D341Med (cell line): ENCODE measurements at places on chromosomes 4 and X.
A peak's percentile ranks its signal among the peaks of the same experiment; 100 is the strongest.

DNA sequence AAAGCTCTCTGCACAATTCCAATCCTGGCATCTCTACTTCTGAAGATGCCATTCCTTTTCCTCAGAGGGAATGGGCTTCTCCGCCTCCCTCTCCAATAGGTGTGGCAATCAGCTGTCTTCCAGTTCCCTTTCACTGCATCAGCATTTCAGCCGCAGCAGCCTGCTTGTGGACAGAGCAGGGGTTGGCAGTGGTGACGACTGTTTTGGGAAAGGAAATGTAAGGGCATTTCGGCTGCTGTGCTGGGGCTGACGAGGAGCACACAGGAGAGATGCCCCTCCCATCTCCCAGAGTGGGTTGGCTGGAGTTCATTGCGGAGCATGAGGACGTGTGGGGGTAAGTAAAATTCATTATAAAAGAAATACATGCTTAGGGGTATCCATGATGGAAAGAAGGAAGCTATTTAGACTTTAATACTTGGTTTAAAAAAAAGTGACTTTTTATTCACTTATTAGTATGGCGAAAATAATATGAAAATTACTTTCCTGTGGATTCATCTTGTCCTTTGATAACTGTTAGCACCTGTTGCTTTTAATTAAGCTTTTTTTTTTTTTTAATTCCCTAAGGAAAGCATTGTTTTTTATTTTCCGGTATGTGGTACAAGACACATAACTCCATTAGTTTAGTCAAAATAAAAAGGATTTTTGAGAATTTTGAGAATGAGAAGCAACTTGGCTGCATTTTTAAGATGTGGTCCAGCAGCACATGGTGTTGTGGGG is at the start of gene LIMCH1:
LIMCH1 (plus strand) TSS at position 141 of the 717 bp plus-strand sequence. CDS start 67,839 bp downstream, outside the sequence.
- no peak for DNase-seq

GRCh38 chr4:147192679-147193078 is 247.0 kb upstream of the TTC29 start:
- no peak for DNase-seq

GRCh38 chr4:146379744-146380143 is 142.0 kb downstream of the SLC10A7 start:
- DNase-seq = no peak

- DNase-seq = no peak
Measured at GRCh38 chr4:188495169-188495568, 355.9 kb downstream of the TRIML1 start.

DNA sequence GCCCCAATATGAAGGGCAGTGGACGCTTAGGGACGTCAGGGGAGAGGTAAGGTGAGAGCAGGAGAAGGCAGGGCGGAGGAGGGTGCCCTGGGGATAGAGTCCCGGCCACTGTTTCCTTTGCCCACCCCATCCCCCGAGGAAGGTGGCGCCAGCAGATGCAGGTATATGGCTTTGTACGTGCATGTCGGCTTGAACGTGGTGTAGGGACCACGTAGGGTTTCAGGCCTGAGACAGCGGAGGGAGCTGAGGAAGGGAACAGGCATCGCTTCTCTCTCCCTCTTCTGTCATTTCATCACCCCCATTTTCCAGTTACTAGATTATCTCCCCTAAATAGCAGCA is 97.9 kb downstream of the PHKA2 start:
- DNase-seq = no peak

- DNase-seq = no peak
Measured at GRCh38 chr4:14165222-14165920, 537.8 kb upstream of the BOD1L1 start.

- DNase-seq = peak; percentile 66
Measured at GRCh38 chrX:153476666-153477363, 6.4 kb upstream of the HAUS7 start.

GRCh38 chrX:11129534-11130105 is 18.5 kb downstream of the HCCS start:
- DNase-seq = no peak

GRCh38 chrX:120335289-120335688 is 24.0 kb upstream of the TMEM255A start:
- DNase-seq = no peak

- no peak for DNase-seq
Measured at GRCh38 chr4:54440394-54441136, 211.5 kb downstream of the PDGFRA start.

DNA sequence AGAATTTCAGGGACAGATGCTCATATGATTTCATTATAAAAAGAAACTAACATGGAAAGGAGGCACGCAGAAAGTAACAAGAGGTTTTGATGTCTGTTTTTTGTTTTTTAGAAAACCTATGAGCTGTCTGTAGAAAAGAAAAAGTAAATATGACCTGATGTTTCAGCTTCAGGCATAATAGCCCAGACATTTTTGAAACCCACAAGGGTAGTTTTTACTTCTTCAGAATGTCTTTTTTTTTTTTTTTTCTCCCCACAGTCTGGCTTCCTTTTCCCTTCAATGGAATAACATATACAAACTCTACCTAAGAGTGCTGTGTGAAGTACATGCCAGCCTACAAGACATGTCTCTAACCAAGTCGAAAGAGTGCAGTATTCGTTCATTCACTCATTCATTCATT is 18.3 kb upstream of the STX18 start:
- no peak for DNase-seq

DNA sequence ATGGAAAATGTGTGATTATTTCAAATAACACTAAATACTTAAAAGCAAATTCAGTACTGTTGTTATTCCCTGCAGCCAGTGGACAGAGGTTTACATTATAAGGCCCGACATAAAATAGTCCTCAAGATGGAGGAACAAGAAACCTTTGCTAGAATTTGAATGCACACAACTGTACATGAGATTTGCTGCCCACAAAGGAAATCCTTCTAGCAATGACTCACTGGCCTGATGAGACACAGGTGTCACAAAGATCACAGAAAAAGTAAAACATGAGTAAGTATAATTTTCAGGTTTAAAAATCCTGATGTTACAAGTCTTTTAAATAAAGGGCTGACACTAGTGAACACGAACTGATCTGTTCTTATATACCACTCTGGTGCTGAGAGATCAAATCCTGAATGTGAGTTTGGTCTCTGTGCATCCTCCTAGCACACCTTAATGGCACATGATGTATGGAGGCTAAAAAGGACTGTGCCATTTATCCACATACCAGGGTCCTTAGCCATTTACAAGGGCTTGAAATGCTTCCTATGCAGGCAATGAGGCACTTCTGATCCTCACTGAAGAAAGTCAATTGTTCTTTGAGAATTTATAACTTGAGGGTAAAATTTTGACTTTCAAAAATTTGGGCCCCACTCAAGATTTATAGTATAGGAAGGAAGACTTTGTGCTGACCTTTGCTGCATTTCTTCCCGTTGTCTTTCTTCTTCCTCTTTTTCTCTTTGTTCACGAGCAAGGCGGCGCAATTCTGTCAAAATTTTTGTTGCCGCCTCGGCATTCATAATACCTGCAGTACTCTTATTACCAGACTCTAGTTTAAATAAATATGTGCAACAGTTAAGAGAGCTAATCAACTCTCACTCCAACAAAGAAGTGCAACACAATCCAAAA is 23.0 kb downstream of the MAP7D3 start:
- no peak for DNase-seq

GRCh38 chrX:14529290-14529989 is at the start of gene GLRA2:
Gene GLRA2 (plus strand): TSS chrX:14529536. CDS start chrX:14530058, 522 bp downstream.
- DNase-seq = peak; percentile 15

DNA sequence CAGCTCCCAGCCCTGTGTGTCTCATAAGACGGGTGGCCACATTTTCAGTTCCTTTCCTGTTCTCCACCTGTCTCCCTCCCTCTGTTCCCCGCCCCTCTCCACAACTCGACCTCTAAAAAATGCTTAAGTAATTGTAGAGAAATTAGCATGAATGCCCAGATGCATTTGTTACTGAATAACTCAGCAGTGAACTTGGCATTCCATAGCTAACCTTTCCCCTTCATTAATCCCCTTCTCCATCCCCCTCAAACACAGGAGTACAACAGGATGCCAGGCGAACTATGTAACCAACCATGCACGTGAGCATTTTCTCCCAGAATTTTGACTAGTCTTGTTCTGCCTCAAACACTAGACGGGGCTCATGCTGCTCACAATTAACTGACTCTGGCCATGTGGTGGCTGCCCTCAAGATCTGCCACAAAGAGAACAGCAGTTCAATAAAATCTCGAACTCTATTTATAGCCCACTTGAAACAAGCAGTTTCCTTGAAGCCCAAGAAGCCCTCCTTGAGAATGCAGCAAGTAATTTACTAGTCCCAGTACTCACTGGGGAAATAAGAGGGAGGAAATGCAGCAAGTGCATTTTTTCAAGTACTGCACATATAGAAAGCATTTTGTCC is 351.2 kb downstream of the ARHGAP24 start:
- no peak for DNase-seq

GRCh38 chrX:9899640-9900111 is 67.5 kb upstream of the CLDN34 start:
- DNase-seq = no peak

DNA sequence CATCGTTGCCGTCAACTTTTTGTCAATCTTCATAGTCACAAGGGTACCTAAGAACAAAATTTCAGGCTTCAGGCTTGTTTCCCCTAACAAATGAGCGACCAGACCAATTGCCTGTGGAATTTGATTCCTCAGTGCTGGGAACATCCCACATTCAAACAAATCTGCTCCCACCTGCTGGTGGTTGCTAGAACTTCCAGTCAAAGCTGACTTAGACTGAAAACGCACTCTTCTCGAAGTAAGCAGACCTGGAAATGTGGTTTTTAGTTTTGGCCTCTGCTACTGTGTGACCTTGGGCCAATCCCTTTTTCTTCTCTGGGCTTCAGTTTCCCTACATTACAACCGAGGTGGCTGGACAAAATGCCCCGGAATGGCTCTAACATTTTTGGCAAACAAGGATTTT is 1.8 kb upstream of the GABRQ start:
- peak; percentile 43 for DNase-seq

- no peak for DNase-seq
Measured at GRCh38 chrX:108131471-108131870, 39.9 kb downstream of the ATG4A start.

DNA sequence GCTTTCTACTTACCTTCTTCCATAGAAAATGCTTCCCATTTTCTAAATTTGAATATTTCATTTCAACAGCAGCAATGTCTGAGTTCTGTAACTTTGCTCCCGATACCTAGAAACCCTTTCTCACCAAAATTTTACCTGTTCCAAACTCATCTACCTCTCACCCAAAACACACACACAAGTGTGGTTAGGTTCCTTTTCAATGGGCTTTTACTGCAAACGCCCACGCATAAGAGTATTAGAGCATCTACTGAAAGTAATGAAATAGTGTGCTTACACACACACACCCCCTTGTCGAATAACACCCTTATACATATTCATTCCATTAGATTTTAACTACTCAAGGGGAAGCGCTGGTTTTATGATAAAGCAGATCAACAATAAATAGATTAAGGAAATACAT is 610.3 kb upstream of the AADAT start:
- DNase-seq = no peak

- no peak for DNase-seq
Measured at GRCh38 chr4:145804116-145804515, 124.2 kb downstream of the C4orf51 start.

- peak; percentile 80 for DNase-seq
Measured at GRCh38 chr4:56995525-56995924, 16.8 kb downstream of the POLR2B start.

DNA sequence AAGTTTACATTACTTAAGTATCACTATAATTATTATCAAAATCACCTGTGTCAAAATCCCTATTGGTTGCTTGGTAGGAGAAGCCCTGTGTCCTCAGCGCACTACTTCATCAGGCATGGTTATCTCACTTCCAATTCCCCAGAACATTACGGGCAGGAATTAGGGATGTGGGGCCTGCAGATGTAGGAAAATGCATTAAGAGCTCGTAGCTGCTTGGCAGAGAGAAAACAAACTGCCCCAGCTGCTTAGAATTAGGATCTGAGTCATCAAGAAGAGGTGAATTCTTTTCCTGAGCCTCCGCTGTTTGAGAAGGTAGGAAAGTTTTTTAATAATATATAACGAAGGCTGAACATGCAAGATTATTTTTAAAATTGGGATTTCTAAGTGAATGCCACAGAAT is 31.1 kb upstream of the CLNK start:
- DNase-seq = no peak

GRCh38 chr4:145347684-145348083 is 134.0 kb upstream of the SMAD1 start:
- DNase-seq = no peak

GRCh38 chr4:181365671-181366070 is 877.5 kb upstream of the TENM3 start:
- no peak for DNase-seq

DNA sequence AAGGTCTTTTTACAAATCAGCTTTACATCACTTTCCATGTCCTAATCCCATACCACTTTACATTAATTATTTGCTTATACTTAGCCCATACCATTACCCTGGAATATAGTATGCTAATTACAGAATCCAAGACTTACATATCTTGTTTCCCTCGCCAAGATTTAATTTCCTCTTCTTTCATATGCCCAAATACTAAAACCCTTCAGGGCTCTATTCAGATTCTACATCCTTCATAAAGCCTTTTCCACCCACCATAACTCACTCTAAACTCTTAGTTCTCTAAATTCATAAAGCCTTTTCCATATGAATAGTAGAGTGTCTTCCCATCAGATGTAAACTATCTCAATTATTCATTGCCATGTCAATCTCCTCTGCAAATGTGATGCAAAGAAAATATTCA is 390.7 kb downstream of the STPG2 start:
- DNase-seq = no peak

GRCh38 chrX:17415242-17415810 is 40.3 kb downstream of the NHS start:
- DNase-seq = no peak

GRCh38 chr4:176270669-176271068 is 1.6 kb upstream of the ASB5 start:
- DNase-seq = no peak

DNA sequence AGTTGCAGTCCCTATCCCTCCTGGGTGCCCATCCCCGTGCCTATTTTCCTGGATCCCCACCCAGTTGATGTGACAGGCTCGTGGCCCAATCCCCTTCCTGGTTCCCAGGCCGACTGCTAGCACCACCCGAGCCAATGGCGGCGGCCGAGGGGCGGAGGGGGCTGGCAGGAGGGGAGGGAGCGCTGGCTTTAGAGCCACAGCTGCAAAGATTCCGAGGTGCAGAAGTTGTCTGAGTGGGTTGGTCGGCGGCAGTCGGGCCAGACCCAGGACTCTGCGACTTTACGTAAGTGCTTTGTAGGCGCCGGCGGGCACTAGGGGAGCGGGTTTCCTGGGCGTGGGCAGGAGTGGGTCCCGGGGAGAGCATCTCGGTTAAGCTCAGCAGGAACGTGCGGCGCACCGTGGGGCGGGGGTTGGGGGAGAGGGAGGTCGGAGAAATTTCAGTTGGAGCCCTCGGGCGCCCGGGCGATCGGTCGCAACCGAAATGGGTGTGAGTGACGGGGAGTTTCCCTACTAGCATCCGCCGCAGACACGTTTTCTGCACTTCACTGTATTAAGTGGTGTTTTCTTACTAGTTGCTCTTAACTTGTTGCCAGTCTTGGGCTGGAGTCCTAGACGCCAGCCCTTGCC is at the start of gene PLS3:
PLS3 (plus strand) TSS at position 197 of the 627 bp plus-strand sequence. CDS start 49,077 bp downstream, outside the sequence.
- peak; percentile 14 for DNase-seq
